ENCODE measurements at places on chromosomes 4 and X.

DNA sequence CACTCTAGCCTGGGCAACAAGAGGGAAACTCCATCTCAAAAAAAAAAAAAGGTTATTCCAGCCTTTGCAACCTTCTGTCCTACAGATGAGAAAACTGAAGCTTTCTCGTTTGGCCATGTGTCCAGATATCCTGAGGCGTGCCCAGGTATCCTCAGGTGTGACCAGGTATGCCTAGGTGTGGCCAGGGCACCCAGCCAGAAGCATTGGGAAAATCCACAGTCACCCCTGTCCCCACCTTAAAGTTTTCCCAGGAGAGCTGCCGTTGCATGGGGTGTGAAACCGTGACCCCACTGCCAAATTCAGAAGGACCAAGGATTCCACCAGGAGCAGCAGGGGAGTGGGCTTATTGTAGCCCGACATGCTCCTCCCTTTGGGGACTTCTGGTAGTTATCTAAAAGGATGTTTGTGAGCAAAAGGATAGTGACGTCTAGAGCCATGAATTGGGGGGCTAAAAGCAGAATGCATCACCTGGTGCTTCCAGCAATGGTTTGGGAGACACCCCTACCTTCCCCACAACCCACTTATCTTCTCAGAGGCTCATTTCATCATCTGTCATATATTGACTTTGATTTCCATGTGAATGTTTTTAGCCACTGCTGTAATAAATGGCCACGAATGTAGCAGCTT is 4.0 kb upstream of the DHRSX start:
- no peak for DNase-seq

GRCh38 chrX:30230395-30230794 is at the start of gene MAGEB3:
Gene MAGEB3 (plus strand): TSS chrX:30230657. CDS start chrX:30235925, 5,268 bp downstream.
- DNase-seq = no peak

GRCh38 chr4:105652286-105652888 is 56.1 kb downstream of the INTS12 start:
- DNase-seq = no peak

- DNase-seq = no peak
These were observed 31.9 kb downstream of the RUFY3 start for GRCh38 chr4:70753630-70754029.

DNA sequence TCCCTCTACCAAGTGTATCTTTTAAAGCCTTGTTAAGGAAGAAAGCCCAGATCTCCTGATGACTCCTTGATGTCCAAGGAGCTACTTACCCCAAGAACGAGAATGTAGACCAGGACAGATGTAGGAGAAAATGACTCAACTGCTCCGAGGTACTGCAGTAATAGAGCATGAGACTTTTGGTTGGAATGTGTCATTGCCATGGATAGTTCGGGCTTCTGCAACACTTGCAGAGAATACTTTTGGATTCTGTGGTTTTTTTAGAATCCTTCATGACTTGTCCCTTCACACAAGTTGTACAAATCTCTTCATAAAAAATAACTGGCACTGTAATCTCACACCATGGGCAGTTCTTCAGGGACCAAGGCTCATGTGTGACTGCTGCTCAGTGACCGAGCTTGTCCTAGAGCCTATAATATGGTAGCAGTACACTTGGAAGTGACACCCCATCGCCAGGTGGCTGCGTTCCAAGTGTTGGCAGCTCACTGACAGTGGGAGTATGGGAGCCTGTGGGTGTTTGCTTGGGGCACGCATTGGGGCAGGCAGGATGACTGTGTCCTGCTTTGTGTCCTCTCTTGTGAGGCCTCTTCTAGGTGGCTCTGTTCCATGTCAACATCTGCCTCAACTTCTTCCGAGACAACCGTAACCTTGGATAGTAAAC is 87.9 kb upstream of the WDR1 start:
- DNase-seq = no peak

- DNase-seq = no peak
These were observed 1.1 kb downstream of the FSTL5 start for GRCh38 chr4:162162672-162163071.

GRCh38 chr4:176090115-176090514 is 24.5 kb downstream of the WDR17 start:
- DNase-seq = no peak

DNA sequence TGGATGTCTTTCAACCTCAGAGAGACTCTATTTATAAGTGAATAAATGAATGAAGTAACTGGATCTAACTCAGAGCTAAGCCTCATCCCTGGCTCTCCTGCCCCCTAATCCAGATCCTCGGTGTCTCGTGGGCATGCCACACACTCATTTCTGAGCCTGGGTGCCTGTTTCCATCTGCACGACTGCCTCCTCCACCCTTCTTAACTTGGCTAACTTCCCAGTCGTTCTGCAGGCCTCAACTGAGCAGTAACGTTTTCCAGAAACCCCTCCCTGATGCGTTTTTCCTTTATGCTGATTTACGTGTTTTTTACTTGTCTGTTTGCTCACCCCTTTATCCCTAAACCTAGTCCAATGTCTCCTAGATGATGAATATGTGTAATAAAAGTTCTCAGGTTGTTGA is 186.9 kb upstream of the HS3ST1 start:
- DNase-seq = no peak

DNA sequence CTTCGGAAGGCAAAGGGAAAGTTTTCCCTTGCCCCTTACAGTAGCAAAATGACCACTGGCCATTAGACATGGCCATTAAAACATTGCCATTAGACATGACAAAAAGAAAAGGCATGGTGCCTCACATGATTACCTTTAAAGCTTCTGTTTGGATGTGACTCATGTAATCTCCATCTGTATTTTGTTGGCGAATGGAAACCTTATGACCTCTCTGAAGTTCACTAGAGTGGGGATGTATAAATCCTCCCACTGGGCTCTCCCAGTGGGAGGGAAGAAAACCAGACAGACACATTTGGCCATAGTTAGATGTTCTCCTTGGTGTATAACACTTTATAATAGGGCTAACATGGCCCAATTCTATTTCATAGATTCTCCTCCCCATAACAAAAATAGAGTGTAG is 152.6 kb downstream of the MAGEB17 start:
- no peak for DNase-seq

- DNase-seq = no peak
These were observed 192.4 kb downstream of the MGST2 start for GRCh38 chr4:139857977-139858376.

GRCh38 chr4:112564706-112565270 is 48.8 kb upstream of the NEUROG2 start:
- DNase-seq = no peak

- DNase-seq = no peak
These were observed 6.3 kb downstream of the AREG start for GRCh38 chr4:74451214-74451661.

DNA sequence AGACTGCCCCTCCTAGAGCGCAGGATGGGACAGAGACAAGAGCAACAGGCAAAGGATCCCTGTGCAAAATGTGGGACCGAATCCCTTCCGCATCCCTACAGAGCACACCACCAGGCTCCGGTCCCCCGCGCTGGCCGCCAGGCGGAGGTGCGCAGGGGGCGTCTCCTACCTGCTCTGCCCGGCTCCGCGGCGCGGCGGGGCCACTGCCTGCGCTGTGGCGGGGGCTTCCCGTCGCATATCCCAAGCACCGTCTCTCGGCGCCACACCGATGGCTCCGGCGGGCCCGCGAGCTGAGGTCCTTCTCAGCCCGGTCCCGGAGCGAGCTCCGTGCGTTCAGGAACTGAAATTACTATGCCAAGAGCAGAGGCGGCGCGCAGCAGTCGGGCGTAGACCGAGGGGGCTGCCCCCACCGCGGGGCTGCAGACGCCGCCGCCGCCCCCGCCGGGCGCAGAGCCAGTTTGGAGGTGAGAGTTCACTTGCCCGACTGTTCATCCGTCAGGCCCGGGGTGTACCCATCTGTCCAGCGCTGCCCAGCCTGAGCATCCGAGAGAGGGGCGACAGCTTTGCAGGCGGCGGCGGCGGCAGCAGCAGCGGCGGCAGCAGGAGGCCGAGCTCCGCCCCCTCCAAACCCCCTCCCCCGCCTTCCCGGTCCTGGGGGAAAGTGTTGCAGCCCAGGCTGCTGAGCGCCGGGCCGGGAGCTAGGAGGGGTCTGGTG is at the start of gene GPRIN3:
TSS of gene GPRIN3 (minus strand) at position 355 of the 715 bp plus-strand sequence. CDS start 57,690 bp downstream, outside the sequence.
- peak; percentile 88 for DNase-seq

DNA sequence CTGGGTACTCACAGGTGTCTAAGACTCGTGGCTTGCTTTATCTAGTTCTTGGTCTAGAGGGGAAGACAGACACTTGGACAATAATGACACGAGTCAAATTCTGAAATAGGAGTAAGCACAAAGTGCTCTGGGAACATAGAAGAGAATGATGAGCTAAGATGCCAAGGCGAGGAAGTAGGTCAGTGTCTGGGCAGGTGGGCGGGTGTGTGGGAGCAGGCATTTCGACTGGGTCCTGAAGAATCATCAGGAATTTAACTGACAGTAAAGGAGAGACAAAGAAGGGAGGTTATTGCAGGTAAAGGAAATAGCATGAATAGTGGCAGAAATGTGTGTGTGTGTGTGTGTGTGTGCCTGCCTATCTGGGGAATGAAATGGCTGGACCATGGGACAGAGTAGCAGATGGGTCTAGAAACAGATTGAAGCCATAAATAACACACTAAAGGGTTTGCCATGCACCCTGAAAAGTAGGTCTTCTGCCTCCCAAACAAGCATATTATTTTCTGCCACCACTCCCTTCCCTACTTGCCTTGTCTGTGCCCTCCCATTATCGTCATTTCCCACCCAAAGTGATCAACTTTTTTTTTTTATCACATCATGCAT is 58.4 kb upstream of the SLC25A43 start:
- DNase-seq = no peak

- no peak for DNase-seq
These were observed 93.3 kb downstream of the HMX1 start for GRCh38 chr4:8778291-8778690.

DNA sequence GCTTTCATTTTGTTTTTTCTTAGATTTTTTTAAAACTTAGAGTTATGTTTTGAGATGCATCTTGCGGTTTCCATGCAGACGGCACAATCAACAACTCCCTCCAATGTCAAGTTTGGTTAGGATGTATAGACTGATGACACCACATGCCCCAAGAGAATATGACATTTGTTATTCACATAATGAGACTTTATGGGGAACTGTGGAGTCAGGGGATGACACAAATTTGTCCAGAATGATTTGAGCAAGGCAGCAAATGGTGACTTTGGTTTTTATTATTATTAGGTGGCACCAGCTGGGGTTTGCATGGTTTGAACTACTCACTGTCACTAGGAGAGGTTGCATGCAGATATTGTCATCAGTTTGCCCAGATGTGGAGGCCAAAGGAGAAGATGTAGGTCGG is 461.8 kb upstream of the PRKX start:
- no peak for DNase-seq

GRCh38 chrX:28178206-28178605 is 197.0 kb upstream of the DCAF8L1 start:
- DNase-seq = no peak

GRCh38 chr4:125938541-125938940 is 623.8 kb downstream of the FAT4 start:
- DNase-seq = no peak

DNA sequence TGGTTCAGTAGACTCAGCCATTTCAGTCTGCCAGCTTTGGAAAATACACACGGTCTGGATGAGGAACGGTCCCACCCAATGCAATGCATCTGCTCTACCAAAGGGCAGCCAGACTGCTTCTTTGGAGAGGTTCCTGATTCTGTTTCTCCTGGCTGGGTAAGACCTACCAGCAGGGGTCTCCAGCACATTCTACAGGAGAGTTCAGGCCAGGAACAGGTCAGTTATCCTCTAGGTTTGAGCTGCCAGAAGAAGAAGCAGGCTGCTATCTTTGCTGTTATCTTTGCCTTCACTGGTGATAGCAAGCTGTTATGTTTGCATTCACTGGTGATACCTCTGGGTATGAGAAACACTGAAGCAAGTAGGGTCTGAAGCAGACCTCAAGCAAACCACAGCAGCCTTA is 45.5 kb upstream of the PBDC1 start:
- DNase-seq = peak; percentile 20

DNA sequence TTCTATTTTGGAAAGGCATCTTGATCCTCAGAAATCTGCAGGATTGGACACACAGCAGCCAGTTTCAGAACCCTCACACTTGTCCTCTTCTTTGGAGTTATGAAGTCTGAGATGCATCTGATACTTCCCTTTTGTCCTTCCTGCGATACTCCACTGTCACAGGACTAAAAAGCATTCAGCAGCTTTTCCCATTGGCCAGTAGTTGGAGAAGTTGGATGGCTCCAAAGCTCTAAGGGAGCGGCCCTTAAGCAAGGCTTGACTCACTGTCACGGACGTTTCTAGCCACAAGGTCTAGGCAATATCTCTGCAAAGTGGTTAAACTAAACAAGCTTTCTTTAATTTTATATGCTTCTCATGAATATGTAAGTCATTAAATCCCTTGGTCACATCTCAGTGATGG is 417.0 kb downstream of the AFF2 start:
- DNase-seq = no peak

GRCh38 chr4:93561842-93562241 is 266.7 kb upstream of the ATOH1 start:
- DNase-seq = no peak

GRCh38 chr4:75512386-75513211 is 1.6 kb downstream of the RCHY1 start:
- DNase-seq = no peak

DNA sequence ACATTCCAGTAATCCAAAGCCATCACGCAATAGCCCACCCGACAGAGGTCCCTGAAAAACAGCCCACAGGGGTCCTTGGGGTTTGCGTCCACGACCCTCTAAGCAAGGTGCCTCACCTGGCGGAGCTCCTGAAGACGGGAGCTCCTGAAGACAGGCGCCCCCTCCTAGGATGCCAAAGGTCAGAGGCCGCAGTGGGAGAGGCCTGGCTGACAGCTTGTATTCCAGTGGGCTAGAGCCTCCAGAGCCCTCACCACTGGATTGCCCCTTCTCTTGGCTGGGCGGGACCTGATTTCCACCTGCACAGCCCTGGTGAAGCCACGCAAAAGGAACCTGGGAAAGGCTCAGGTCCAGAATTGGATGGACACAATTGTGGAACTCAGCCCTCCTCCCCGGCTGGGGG is 29.7 kb upstream of the WFS1 start:
- DNase-seq = no peak

GRCh38 chrX:46758163-46758955 is 559 bp downstream of the SLC9A7 start:
- DNase-seq = peak; percentile 33

DNA sequence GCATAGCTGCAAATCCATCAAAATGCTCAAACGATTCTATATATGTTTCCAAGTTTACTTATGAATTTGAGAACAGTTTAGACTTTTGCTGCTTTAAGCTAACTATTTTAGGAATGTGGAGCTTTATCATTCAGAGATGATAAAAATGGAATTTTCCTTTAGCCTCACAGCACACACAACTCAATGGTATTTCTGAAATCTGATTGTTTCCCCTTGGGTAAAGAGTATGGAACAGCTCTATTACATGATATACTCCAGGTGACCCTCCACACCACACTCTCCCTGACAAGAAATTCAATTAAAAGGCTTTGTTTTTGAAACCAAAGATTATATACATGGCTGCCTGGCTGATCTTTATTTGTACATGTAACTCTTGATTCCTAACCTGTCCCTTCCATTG is 120.0 kb downstream of the LUZP4 start:
- DNase-seq = no peak

GRCh38 chr4:16206301-16206700 is 20.0 kb downstream of the TAPT1 start:
- no peak for DNase-seq

GRCh38 chr4:184817494-184818215 is 8.1 kb downstream of the ACSL1 start:
- DNase-seq = no peak

- no peak for DNase-seq
These were observed 2.0 kb downstream of the RELL1 start for GRCh38 chr4:37684154-37684553.

Data from CD4-positive, alpha-beta T cell (primary cell).